ENCODE measurements at places on chromosomes 1 and 21. TPM values are rescaled to one million over a fixed set of nuclear protein-coding genes. Genes with fewer than 3 reads are reported as not detected.

- H3K4me1 ChIP-seq, result peaks cover 2% of the 10 kb centered on the region
- H3K27me3 ChIP-seq, result no peaks in the 10 kb centered on the region
- no peak for DNase-seq
- H3K27ac ChIP-seq, result no peak overlapping the region
Observed at GRCh38 chr21:46465651-46466050, 7.0 kb downstream of the DIP2A start.

GRCh38 chr1:160581961-160582360 lies 2.7 kb upstream of the CD84 start:
- no peak overlapping the region for H3K27ac ChIP-seq
- no peaks in the 10 kb centered on the region for H3K36me3 ChIP-seq
- no peak overlapping the region for H3K4me3 ChIP-seq
- H3K4me1 ChIP-seq, result peaks cover 15% of the 10 kb centered on the region
- H3K27me3 ChIP-seq, result no peaks in the 10 kb centered on the region

Gene CFAP74
- not detected for polyA plus RNA-seq

- no peak for DNase-seq
- H3K4me3 ChIP-seq, result no peak overlapping the region
- no peaks in the 10 kb centered on the region for H3K27me3 ChIP-seq
Observed at GRCh38 chr1:11918799-11919519, 7.3 kb downstream of the KIAA2013 start.

DNA sequence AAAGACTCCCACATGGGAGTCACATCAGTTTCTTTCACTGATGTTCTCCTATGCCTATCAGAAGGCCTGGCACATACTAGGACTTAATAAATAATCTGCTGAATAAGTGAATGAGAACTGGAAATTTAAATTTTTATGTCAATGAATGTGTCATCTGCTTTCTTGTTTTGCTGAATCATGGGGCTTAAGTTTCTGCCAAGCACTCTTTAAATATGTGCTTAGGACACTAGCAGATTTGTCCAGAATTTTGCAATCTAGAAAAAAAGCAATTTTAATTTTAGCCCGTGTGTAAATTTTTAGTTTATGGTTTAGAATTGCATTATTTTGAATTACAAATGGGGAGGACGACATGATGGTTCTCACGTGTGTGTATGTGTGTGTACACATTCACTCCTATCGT lies 803.1 kb downstream of the USP25 start:
- no peak overlapping the region for H3K27ac ChIP-seq
- H3K27me3 ChIP-seq, result no peaks in the 10 kb centered on the region
- no peak overlapping the region for H3K4me3 ChIP-seq
- no peaks in the 10 kb centered on the region for H3K36me3 ChIP-seq
- no peaks in the 10 kb centered on the region for H3K4me1 ChIP-seq
- no peak for DNase-seq

- no peak overlapping the region for H3K27ac ChIP-seq
- DNase-seq, result no peak
- H3K27me3 ChIP-seq, result peaks cover 2% of the 10 kb centered on the region
- H3K36me3 ChIP-seq, result no peaks in the 10 kb centered on the region
Observed at GRCh38 chr1:51218570-51218969, 17.5 kb upstream of the RNF11 start.

GRCh38 chr1:170273291-170274130 lies 127.8 kb downstream of the NTMT2 start:
- H3K4me3 ChIP-seq, result no peak overlapping the region
- H3K27ac ChIP-seq, result no peak overlapping the region
- no peaks in the 10 kb centered on the region for H3K36me3 ChIP-seq
- H3K27me3 ChIP-seq, result peaks cover 7% of the 10 kb centered on the region
- no peaks in the 10 kb centered on the region for H3K4me1 ChIP-seq
- no peak for DNase-seq

GRCh38 chr1:147676311-147677085 lies 6.2 kb upstream of the ACP6 start:
- no peak overlapping the region for H3K4me3 ChIP-seq
- no peak for DNase-seq
- no peaks in the 10 kb centered on the region for H3K4me1 ChIP-seq
- H3K36me3 ChIP-seq, result no peaks in the 10 kb centered on the region
- H3K27me3 ChIP-seq, result peaks cover 11% of the 10 kb centered on the region

DNA sequence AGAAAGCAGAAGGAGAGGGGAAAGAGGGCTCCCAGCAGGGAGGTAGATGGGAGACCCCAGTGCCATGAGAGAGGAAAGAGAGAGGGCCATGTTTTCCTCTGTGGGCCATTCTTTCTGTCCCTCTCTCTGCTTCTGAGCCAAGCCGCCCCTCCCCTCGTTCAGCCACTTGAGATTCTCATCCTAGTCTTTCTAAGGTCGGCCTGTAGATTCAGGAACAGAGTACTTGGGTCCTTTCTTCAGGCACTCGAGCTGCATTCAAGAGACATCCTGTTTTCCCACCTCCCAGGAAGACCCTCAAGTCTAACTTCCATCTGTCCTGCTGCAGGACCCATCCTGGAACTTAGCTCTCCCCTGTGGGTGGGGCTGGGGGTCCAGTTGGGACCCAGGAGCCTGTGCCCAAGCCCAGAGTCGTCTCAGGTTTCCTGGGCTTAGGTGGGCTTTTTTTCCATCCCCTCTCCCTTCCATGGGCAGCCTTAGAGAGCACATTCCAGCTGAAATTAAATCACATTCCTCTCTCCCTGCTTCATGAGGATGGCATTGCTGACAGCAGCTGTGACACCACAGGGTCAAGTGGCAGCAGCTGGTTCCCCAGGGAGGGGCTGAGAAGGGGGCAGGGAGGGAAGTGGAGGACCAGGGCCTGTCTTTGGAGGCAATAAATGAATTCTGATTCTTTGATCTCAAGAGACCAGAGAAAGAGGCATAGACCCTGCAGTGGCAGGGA lies 13.0 kb downstream of the NES start:
- no peaks in the 10 kb centered on the region for H3K27me3 ChIP-seq
- no peaks in the 10 kb centered on the region for H3K36me3 ChIP-seq
- H3K4me3 ChIP-seq, result no peak overlapping the region
- no peak for DNase-seq
- no peak overlapping the region for H3K27ac ChIP-seq
- peaks cover 30% of the 10 kb centered on the region for H3K4me1 ChIP-seq

Gene STIL
- polyA plus RNA-seq, result 1.8 TPM

- peaks cover 9% of the 10 kb centered on the region for H3K4me1 ChIP-seq
- no peak overlapping the region for H3K27ac ChIP-seq
- H3K4me3 ChIP-seq, result no peak overlapping the region
- peaks cover 6% of the 10 kb centered on the region for H3K27me3 ChIP-seq
Observed at GRCh38 chr1:8219530-8219929, 98.4 kb upstream of the SLC45A1 start.

DNA sequence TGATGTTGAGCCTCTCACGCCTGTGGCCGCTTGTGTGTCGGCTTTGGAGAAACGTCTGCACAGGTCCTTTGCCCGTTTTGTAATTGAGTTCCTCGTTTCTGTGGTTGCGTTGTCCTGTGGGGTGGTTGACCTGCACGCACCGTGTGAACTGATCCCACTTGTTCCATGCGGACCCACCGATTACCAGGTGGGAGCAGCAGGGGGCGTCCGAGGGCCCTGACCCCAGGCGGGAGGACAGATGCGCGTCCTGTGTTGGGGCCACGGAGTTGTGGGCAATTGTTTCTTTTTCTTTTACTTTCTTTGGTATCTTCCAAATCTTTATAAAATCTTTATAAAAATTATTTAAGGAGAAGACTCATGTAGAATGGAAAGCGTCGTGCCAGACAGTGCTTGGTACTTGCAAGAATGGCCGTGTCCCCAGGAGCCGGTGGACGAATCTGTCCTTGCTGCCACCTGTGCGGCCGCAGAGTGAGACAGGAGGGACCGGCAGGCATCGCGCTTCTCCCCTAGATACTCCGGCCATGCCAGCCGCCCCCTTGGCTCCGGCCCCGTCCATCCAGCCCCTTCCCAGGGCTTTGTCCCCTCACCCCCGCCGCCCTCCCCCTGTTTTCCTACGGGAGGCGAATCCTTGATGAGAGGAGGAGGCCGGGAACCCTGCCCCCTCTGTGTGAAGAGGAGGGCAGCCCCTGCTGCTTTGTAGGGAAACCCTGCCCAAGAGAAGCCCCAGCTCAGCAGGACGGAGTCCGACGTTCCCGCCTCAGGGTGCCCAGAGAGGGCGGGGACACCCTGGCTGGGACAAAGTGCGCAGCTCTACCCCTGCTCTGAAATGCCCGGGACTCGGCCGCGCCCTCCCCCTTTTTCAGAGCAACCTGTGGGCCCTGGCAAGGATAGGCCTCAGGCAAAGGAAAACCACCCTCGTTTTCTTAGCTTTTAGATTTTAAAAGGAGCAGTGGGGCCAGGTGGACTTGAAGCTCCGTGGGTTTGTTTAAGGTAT lies 41.7 kb downstream of the PRKCZ start:
- peaks cover 3% of the 10 kb centered on the region for H3K4me1 ChIP-seq
- H3K36me3 ChIP-seq, result peaks cover 4% of the 10 kb centered on the region
- H3K27ac ChIP-seq, result no peak overlapping the region
- H3K4me3 ChIP-seq, result no peak overlapping the region
- H3K27me3 ChIP-seq, result no peaks in the 10 kb centered on the region

DNA sequence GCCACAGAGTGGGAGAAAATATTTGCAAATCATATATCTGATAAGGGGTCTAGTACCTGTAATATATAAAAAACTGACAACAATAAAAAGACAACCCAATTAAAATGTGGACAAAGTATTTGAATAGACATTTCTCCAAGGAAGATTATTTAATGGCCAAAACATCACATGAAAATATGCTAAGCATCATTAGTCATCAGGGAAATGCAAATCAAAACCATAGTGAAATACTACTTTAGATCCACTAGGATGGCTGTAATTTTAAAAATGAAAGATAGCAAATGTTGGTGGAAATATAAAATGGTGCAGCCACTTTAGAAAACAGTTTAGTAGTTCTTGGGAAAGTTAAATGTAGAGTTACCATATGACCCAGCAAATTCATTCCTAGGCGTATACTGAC lies 118.7 kb upstream of the KIF26B start:
- H3K36me3 ChIP-seq, result no peaks in the 10 kb centered on the region
- no peaks in the 10 kb centered on the region for H3K27me3 ChIP-seq
- H3K4me3 ChIP-seq, result no peak overlapping the region
- no peak for DNase-seq

- H3K4me3 ChIP-seq, result no peak overlapping the region
- H3K27ac ChIP-seq, result no peak overlapping the region
- H3K36me3 ChIP-seq, result no peaks in the 10 kb centered on the region
- no peaks in the 10 kb centered on the region for H3K4me1 ChIP-seq
Observed at GRCh38 chr1:238950784-238951183, 435.6 kb upstream of the CHRM3 start.

DNA sequence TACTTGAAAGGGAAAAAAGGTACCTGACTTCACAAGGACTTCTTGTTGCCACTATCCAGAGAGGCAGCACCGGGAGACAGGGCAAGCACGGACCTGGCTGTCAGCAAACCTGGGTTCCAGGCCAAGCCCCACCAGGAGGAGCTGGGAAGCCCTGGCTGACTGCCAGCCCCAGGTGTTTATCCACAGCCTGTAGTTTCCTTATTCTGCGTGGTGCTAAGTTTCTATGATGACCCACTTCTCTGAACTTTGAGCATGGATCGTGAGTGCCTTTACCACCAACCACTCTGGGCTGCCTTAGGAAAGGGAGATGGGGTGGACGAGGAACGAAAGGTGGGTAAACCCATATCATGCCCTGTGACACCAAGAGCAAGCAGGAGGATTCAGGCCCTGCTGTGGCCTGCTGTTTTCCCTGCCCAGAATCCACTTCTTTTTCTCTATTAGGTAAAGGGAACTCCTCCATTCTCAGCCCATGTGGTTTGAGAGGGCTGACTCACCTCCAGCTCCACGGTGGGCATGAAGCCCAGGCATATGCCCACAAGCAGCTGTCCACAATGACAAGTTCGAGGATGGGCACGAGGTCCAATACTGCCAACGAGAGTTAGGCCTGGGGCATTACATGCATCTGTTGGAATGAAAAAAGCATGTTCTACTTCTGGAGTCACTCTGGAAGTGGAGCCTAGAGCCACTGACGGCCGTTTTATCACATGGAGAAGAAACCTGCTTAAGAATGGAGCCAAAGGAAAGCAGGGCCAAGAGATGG lies 20.3 kb downstream of the TSPAN2 start:
- no peak overlapping the region for H3K27ac ChIP-seq
- no peaks in the 10 kb centered on the region for H3K27me3 ChIP-seq
- no peaks in the 10 kb centered on the region for H3K36me3 ChIP-seq
- DNase-seq, result no peak

Gene SPRR2A
- not detected for polyA plus RNA-seq

GRCh38 chr1:35524106-35524505 lies 33.1 kb downstream of the KIAA0319L start:
- H3K36me3 ChIP-seq, result no peaks in the 10 kb centered on the region
- H3K4me3 ChIP-seq, result no peak overlapping the region
- DNase-seq, result no peak

DNA sequence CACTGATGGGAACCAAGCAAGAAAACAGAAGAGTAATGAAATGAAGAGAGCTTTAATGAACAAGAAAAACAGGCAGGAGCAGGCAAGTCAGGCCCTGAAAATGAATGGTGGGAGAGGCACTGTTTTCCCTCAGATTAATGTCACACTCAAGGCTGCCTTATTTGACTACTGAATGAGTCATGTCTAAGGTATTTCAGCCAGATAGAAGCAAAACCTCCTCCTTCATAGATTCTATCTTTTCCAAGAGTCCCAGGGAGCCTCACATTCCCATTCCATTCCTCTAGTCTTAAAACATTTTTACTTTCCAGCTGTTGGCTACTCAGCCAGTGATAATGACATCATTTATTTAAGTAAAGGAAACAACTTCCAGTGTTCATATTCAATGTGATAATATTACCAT lies 228.4 kb upstream of the NRIP1 start:
- H3K4me1 ChIP-seq, result no peaks in the 10 kb centered on the region
- no peak overlapping the region for H3K27ac ChIP-seq
- no peaks in the 10 kb centered on the region for H3K36me3 ChIP-seq

Gene CELA2A
- polyA plus RNA-seq, result not detected

- H3K36me3 ChIP-seq, result peaks cover 49% of the 10 kb centered on the region
- no peak for DNase-seq
- no peaks in the 10 kb centered on the region for H3K4me1 ChIP-seq
- no peak overlapping the region for H3K4me3 ChIP-seq
Observed at GRCh38 chr1:16302709-16303627, 49.3 kb downstream of the FBXO42 start.

DNA sequence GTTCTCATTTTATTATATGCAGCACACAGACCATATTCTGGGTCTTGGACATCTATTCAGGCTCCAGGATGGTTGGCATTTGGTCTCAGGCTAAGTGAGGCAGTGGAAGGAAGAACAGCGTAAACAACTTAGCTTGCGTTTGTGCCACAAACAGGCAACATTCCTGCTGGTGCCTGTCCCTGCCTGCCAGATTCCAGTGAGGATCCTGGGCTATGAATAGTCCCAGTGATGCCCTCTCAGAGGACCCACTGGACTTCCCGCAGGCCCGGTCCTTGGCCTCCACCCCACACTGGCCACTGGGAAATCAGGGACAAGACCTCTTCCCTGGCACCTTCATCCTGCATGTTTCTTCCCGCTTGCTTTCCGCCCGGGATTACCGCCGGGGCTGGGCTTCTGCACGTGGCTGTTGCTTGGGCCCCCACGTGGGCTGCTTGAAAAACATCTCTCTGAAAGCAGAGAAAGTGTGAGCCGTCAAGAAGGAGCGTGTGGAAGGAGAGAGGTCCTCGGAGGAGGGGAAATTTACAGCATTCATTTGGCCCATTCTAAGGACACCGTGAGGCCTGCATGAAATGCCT lies 145.1 kb upstream of the WNT4 start:
- no peak overlapping the region for H3K27ac ChIP-seq
- peaks cover 2% of the 10 kb centered on the region for H3K27me3 ChIP-seq
- H3K36me3 ChIP-seq, result no peaks in the 10 kb centered on the region
- H3K4me1 ChIP-seq, result no peaks in the 10 kb centered on the region
- no peak for DNase-seq

Gene GBP5
- 201 TPM for polyA plus RNA-seq
